Right ventricle myocardium superior (tissue), 1 donor: ENCODE measurements at places on chromosomes 2 and 18.

DNA sequence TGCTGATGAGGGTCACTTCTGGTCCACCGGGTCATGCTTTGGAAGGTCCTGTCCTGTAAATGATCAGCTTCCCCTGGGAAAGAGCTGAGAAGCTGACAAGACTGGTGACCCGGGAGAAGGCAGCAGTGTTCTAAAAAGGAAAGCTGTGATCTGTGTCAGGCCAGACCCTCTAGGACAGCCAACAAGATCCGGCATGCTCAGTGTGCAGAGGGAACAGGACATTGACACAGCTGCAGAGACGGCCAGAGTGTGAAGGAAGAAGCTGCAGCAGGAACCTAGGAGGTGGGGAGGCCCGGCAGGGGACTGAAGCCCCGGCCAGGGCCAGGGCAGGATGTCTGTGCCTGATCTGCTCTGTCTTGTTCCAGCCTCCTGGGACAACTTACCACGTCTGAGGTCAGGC, 372.7 kb upstream of the ID2 start:
- DNase-seq = no peak

DNA sequence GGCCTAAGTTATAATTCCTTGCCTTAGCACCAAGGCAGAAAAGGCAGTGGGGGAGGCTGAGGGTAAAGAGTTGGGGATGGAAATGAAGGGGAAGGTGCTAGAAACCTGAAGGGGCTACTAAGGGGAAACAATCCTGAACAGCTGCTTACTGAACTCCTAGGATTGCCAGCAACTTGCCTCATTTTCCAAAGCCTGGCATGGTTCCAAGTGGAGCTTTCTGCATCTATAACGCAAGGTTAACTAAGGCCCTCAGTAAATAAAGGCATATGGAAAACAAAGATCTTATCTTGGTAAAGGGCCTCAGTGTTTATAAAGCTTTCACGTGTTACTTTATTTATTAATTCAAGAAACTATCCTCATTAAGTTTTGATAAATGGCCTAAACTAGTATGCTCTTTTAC, 10.9 kb downstream of the MEP1B start:
- DNase-seq = no peak

GRCh38 chr2:239087046-239087710, 239.3 kb downstream of the TWIST2 start:
- DNase-seq = no peak

GRCh38 chr2:134258684-134259388, 5.0 kb downstream of the MGAT5 start:
- DNase-seq = peak; percentile 59

- no peak for DNase-seq
Observed at GRCh38 chr2:160479269-160479668, 14.3 kb downstream of the RBMS1 start.

DNA sequence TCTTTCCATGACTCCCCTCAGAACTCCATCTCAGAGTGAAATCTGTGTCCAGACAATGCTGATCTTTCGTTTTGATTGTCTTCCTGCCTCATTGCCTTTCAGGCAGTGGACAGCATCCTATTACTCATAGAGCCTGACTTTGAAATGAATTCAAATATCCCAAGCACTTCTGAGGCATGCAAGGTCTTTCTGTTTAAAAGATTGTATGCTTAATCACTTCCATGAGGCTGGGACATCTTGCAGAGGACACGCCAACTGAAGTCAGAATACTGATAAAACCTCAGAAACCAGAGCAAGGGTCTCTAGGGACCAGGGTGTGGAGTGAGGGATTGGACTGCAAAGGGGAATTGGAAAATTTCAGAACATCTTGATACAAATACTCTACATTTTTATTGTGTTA, 836.5 kb upstream of the ID2 start:
- DNase-seq = no peak
